ENCODE measurements at places on chromosomes 3 and 15.
A peak's percentile ranks its signal among the peaks of the same experiment; 100 is the strongest.

DNA sequence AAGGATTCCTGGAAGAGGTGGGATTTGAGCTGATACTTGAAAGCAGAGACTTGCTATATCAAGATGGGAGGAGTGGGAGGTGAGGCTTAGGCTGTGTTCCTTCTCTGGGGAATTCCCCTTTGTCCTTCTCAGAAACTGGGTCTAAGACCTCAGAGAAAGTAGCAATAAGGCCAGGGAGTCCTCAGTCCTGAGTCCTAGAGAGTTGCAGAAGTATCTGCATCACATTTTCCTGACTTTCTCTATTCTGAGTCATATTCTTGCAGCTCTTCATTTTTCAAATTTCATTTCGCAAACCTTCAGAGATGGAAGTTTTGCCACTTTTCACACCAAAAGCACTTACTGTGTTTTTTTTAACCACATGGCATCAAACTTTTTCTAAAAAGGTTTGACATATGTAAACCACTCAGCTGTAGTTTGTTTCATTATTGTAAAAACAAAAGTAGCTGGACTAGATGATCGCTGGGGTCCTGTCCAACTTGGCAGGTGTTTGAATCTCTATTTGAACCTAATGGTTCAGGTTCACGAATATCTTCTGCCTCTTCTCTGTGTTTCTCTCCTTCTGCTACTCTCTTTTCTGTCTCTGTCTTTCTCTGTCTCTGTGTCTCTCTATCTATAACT, 21.3 kb downstream of the COLQ start:
- DNase-seq: no peak

DNA sequence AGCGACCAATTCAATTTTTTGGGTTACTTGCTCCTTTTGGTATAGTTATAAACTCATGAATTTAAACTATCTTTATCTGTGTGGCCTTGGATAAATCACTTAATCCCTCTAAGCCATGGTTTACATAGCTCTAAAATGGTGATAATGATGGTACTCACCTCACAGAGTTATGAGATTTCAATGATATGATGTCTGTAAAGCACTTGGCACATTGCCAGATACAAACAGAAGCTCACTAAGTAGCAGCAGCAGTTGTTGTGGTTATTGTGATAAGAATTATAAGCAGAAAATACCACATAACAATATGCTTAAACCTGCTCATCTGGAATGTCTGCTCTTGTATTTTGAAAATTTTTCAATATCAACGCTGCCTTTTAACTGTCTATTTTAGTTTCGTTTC, 185.1 kb upstream of the SNTN start:
- DNase-seq: no peak

GRCh38 chr3:38141952-38142273, 3.5 kb downstream of the MYD88 start:
- no peak for DNase-seq

DNA sequence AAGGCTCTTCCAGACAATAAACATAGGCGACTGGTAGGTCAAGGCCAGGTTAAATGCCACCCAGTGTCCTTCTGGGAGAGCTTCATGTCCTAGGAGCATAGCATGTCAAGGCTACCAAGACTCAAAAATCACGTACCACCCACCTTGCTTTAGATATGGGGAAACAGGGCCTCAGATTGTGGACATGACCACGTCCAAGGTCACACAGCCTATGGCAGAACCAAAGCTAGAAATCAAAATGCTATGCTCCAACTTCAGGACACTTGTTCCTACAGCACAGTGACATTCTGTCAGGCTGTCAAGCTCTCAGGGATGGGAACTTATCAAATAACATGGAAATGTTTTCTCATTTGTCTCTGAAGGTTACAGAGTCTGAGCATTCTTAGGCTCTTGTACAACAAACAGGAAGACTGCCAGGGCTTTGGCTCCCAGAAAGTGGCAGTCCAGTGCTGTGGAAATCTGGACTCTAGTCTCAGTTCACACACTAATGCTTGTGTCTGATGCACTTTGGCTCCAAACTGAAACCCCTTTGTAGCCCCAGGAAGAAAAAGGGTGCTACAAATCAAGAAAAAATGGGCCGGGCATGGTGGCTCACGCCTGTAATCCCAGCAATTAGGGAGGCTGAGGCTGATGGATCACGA, 170.4 kb upstream of the LPP start:
- no peak for DNase-seq

- DNase-seq: no peak
These were observed 46.1 kb upstream of the RASGRP1 start for GRCh38 chr15:38610748-38611147.

- peak; percentile 46 for DNase-seq
These were observed 717.6 kb upstream of the GOLIM4 start for GRCh38 chr3:168813225-168813802.
